MCF 10A (cell line): ENCODE measurements at places on chromosomes 3 and 15. TPM values are rescaled to one million over a fixed set of nuclear protein-coding genes. Genes with fewer than 3 reads are reported as not detected.

- H3K27ac ChIP-seq, result no peak overlapping the region
- H3K27me3 ChIP-seq, result no peaks in the 10 kb centered on the region
- H3K4me1 ChIP-seq, result peaks cover 5% of the 10 kb centered on the region
- DNase-seq, result no peak
- no peak overlapping the region for H3K4me3 ChIP-seq
- H3K36me3 ChIP-seq, result peaks cover 6% of the 10 kb centered on the region
These were observed 53.5 kb downstream of the TFDP2 start for GRCh38 chr3:142095841-142096240.

DNA sequence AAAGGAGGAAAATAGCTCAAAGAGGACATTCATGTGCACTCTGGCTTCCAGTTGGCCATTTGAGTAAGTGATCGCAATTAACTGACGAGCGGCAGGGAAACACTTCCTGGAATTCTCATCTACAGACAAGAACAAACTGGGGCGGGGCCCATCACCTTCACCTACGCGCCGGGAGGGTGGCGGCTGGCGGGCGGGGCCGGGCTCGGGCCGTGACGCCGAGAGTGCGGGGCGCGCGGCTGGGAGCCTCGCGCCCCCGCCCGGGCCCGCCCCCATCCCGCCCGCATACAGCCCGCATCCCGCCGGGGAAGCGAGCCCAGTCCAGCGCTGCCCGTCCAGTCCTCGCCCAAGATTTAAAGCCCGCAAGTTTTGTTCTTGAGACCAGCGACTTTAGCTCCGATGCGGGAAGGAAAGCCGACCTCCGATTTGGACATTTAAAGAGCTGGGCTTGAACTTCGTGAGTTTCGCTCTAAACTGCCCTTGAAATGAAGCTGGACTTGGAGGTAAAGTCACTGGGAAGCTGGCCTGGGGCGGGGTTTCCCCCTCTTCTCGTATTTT lies at the start of gene B3GNT5:
Gene B3GNT5 (plus strand): TSS at position 281 of the 555 bp plus-strand sequence. CDS start 16,546 bp downstream, outside the sequence.
- H3K36me3 ChIP-seq, result peaks cover 5% of the 10 kb centered on the region
- H3K27ac ChIP-seq, result no peak within 1 kb of the TSS
- no peaks in the 10 kb centered on the region for H3K27me3 ChIP-seq
- peak; percentile 85 for DNase-seq
- peaks cover 37% of the 10 kb centered on the region for H3K4me1 ChIP-seq
- H3K4me3 ChIP-seq, result peak within 1 kb of the TSS; percentile 93

DNA sequence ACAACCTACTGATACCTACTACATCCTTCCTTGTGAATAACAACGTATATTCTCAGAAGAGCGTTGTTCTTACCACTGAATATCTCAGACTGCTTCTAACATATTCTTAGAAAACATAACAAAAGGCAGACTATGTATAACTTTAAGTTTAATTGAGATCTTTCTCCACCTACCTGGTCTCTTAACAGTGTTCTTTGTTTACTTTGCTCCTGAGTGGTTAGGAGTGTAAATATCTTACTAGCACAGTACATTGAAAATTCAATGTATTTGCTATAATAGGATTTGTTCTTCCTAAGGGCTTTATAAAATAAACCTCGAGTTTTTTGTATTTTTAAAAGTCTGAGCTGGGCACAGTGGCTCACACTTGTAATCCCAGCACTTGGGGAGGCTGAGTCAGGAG lies 7.9 kb upstream of the BLM start:
- H3K4me1 ChIP-seq, result peaks cover 5% of the 10 kb centered on the region
- no peak overlapping the region for H3K27ac ChIP-seq
- H3K36me3 ChIP-seq, result peaks cover 7% of the 10 kb centered on the region
- H3K4me3 ChIP-seq, result no peak overlapping the region
- H3K27me3 ChIP-seq, result no peaks in the 10 kb centered on the region

DNA sequence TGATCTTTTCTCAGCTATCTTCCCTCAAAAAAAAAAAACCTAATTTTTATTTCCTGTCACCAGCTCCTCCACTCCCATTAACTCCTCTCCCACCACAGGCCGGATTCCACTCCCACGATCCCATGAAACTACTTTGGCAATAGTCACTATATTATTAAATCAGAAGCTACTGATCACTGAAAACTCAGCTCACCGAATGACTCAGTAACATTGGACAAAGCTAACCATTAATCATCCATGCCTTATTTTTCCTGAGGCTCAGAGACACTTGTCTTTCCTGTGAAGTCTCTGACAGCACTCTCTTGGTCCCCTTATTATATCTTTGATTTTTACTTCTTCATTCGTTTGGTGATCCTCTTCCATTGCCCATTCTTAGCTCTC lies 260.2 kb downstream of the CGGBP1 start:
- no peak overlapping the region for H3K27ac ChIP-seq
- no peak for DNase-seq
- H3K4me1 ChIP-seq, result peaks cover 9% of the 10 kb centered on the region
- H3K27me3 ChIP-seq, result peaks cover 3% of the 10 kb centered on the region
- no peak overlapping the region for H3K4me3 ChIP-seq
- no peaks in the 10 kb centered on the region for H3K36me3 ChIP-seq

- peaks cover 5% of the 10 kb centered on the region for H3K4me1 ChIP-seq
- peak; percentile 45 for DNase-seq
- H3K36me3 ChIP-seq, result no peaks in the 10 kb centered on the region
- H3K27ac ChIP-seq, result no peak overlapping the region
- H3K27me3 ChIP-seq, result no peaks in the 10 kb centered on the region
- H3K4me3 ChIP-seq, result no peak overlapping the region
These were observed 40.9 kb downstream of the UACA start for GRCh38 chr15:70722266-70723121.

DNA sequence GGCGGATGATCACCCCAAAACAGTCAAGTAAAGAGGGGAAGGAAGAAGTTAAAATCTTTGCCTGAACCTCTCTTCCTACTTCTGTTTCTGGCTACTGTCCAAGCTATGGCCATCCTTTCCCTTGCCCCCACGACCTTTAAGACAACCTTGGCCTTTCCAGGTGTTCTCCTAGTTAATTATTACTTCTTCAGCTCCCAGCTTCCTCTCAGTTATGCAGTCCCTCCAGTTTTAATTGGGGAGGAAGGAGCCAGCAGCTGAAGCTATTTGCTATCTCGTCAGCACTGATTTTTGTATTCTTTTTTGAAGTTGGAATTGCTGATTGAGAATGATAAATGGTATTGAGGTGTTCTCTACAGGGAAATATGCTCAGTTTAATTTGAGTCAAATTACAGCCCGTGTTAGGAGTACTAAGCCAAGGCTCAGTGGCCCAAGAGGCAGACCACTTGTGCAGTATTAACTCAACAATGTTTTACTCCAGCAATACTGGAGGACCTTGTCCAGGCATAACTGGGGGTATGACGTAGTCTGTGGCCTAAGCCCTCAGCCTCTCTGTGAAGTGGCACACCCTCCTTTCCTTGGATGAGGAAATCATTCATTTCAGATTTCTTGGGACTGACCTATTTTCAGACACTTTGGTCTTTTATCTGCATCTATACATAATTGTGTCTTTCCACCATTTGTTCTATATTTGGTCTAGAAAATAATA lies 336.9 kb downstream of the SLC9A9 start:
- peaks cover 15% of the 10 kb centered on the region for H3K4me1 ChIP-seq
- H3K27ac ChIP-seq, result no peak overlapping the region
- no peaks in the 10 kb centered on the region for H3K27me3 ChIP-seq
- H3K4me3 ChIP-seq, result no peak overlapping the region

DNA sequence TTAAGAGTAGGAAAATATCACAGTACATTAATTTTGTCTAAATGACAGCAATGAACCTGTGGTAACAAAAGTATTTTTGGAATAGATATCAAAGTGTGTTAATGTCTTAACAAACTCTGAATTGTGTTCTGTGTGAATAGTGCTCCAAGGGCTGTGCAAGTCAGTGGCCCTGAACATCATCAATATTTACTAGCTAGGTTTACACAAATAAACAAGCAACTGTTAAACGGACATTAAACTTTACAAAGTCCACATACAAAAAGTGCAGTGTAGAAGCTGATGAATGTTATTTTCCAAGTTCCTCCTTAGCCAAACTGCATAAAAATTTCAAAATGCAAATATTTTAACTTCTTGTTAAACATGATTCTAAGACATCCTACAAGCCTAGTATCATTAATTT lies 2.1 kb upstream of the GTF2A2 start:
- H3K27ac ChIP-seq, result no peak overlapping the region
- no peaks in the 10 kb centered on the region for H3K27me3 ChIP-seq
- no peaks in the 10 kb centered on the region for H3K4me1 ChIP-seq

- H3K4me3 ChIP-seq, result no peak overlapping the region
- H3K36me3 ChIP-seq, result peaks cover 6% of the 10 kb centered on the region
- no peaks in the 10 kb centered on the region for H3K27me3 ChIP-seq
- peaks cover 10% of the 10 kb centered on the region for H3K4me1 ChIP-seq
- H3K27ac ChIP-seq, result no peak overlapping the region
These were observed 385.3 kb downstream of the TBC1D5 start for GRCh38 chr3:17357035-17357710.

GRCh38 chr15:40421246-40422157 lies 15.9 kb downstream of the IVD start:
- peaks cover 29% of the 10 kb centered on the region for H3K36me3 ChIP-seq
- peak overlapping the region; percentile 73 for H3K27ac ChIP-seq
- H3K4me3 ChIP-seq, result peak overlapping the region; percentile 14
- no peaks in the 10 kb centered on the region for H3K27me3 ChIP-seq
- peak; percentile 68 for DNase-seq

GRCh38 chr15:47949815-47950214 lies 171.0 kb upstream of the SLC24A5 start:
- DNase-seq, result no peak
- H3K36me3 ChIP-seq, result no peaks in the 10 kb centered on the region
- no peaks in the 10 kb centered on the region for H3K4me1 ChIP-seq
- H3K4me3 ChIP-seq, result no peak overlapping the region

- H3K27ac ChIP-seq, result peak overlapping the region; percentile 68
- H3K4me3 ChIP-seq, result no peak overlapping the region
- no peak for DNase-seq
- peaks cover 41% of the 10 kb centered on the region for H3K36me3 ChIP-seq
These were observed 2.3 kb upstream of the COL7A1 start for GRCh38 chr3:48597408-48597800.

DNA sequence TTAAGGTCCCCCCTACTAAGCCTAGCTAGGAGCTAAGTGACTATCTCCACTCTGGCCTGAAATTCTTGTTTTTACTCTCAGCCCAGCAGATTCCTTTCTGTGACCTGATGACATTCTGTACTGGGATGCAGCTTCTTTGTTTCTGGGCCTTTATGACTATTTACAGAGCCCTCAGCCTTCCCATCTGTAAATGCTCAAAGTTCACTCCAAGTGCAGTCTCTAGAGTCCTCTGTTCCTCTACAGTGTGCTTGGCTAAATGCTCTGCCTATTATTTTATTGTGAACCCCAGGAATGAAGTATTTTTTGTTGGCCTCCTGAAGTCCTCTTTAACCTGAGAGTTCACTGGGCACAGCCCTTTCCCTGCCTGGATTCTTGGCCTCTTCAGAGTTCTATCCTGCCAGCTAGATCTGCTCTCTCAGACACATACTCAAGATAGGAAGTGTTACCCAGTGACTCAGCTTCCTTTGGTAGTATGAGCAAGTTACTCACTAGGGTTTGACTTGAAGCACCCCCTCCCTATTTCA lies 278.1 kb upstream of the P2RY1 start:
- DNase-seq, result peak; percentile 30
- H3K27ac ChIP-seq, result peak overlapping the region; percentile 61
- H3K27me3 ChIP-seq, result no peaks in the 10 kb centered on the region
- no peaks in the 10 kb centered on the region for H3K36me3 ChIP-seq

GRCh38 chr3:11878837-11879236 lies 32.2 kb upstream of the TAMM41 start:
- H3K4me3 ChIP-seq, result no peak overlapping the region
- no peaks in the 10 kb centered on the region for H3K4me1 ChIP-seq
- no peak for DNase-seq
- peaks cover 43% of the 10 kb centered on the region for H3K27me3 ChIP-seq

GRCh38 chr3:122421836-122422235 lies 6.0 kb upstream of the WDR5B start:
- H3K4me3 ChIP-seq, result no peak overlapping the region
- no peak for DNase-seq
- H3K4me1 ChIP-seq, result peaks cover 4% of the 10 kb centered on the region
- H3K27ac ChIP-seq, result no peak overlapping the region
- no peaks in the 10 kb centered on the region for H3K27me3 ChIP-seq
- H3K36me3 ChIP-seq, result peaks cover 84% of the 10 kb centered on the region

GRCh38 chr15:52498706-52499105 lies 30.0 kb downstream of the MYO5A start:
- DNase-seq, result no peak
- no peaks in the 10 kb centered on the region for H3K36me3 ChIP-seq
- peaks cover 6% of the 10 kb centered on the region for H3K4me1 ChIP-seq
- H3K27ac ChIP-seq, result no peak overlapping the region
- H3K4me3 ChIP-seq, result no peak overlapping the region

- no peaks in the 10 kb centered on the region for H3K27me3 ChIP-seq
- no peak overlapping the region for H3K27ac ChIP-seq
- peaks cover 9% of the 10 kb centered on the region for H3K4me1 ChIP-seq
- no peak overlapping the region for H3K4me3 ChIP-seq
- H3K36me3 ChIP-seq, result no peaks in the 10 kb centered on the region
- no peak for DNase-seq
These were observed 27.7 kb upstream of the SLC4A7 start for GRCh38 chr3:27511724-27512422.

- DNase-seq, result no peak
- no peak overlapping the region for H3K27ac ChIP-seq
- no peak overlapping the region for H3K4me3 ChIP-seq
- peaks cover 53% of the 10 kb centered on the region for H3K36me3 ChIP-seq
- H3K27me3 ChIP-seq, result no peaks in the 10 kb centered on the region
These were observed 71.9 kb downstream of the FBXL22 start for GRCh38 chr15:63669074-63669473.

DNA sequence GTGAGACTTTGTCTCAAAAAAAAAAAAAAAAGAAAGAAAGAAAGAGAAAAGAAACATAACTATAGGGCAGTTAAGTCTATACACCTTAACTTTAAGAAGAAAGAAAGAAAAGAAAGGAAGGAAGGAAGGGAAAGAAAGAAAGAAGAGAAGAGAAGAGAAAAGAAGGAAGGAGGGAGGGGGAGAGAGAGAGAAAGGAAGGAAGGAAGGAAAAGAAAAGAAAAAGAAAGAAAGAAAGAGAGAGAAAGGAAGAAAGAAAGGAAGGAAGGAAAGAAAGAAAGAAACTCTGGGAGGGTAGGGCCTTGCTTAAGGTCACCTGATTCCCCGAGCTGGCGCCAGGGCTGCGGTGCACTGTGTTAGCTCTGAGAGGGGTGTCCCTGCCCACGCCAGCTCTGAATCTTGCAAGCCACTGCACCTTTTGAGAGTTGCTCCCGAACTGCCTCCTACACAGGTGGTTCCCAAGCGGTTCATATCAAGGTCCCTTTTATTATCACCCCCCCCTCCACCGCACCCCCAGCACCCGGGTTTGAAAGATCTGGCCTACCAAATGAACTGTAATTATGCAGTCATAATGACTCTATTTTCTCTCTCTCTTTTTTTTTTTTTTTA lies 39.2 kb upstream of the VPS8 start:
- H3K27ac ChIP-seq, result no peak overlapping the region
- H3K36me3 ChIP-seq, result no peaks in the 10 kb centered on the region
- no peak for DNase-seq
- H3K4me1 ChIP-seq, result no peaks in the 10 kb centered on the region

- H3K4me1 ChIP-seq, result no peaks in the 10 kb centered on the region
- H3K4me3 ChIP-seq, result no peak overlapping the region
- DNase-seq, result no peak
- no peaks in the 10 kb centered on the region for H3K36me3 ChIP-seq
- no peak overlapping the region for H3K27ac ChIP-seq
- H3K27me3 ChIP-seq, result no peaks in the 10 kb centered on the region
These were observed 496.6 kb upstream of the NAALADL2 start for GRCh38 chr3:174362556-174362955.

The SLC2A2 gene
- not detected in 2 replicates for total RNA-seq

The NAA50 gene
- total RNA-seq, result 219 and 238 TPM in 2 replicates

The NXPE3 gene
- total RNA-seq, result 3.9 and 7.2 TPM in 2 replicates

The CCR3 gene
- total RNA-seq, result not detected in 2 replicates

The CYP8B1 gene
- not detected in 2 replicates for total RNA-seq

The DUOXA2 gene
- total RNA-seq, result not detected in 2 replicates

The IGDCC3 gene
- total RNA-seq, result not detected in 2 replicates
